ENCODE measurements at places on chromosomes 3 and 15.

DNA sequence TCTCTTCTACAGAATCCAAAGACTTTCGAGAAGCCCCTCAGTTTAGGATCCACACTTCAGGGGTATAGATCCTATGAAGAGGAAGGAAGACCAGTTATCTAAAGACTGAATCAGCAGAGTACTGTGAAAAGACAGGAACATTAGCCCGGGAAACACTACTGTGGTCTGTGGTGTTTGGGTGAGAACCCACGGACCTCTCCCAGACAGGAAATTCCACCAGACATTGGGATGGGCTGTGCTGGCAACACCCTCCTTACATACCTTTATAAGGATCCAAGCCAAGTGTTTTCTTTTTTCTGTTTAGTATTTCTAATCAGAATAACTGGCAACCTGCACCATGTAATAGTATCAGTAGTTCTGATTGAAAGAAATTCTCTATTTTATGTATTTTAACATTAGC, 14.1 kb downstream of the TMEM207 start:
- DNase-seq: no peak

DNA sequence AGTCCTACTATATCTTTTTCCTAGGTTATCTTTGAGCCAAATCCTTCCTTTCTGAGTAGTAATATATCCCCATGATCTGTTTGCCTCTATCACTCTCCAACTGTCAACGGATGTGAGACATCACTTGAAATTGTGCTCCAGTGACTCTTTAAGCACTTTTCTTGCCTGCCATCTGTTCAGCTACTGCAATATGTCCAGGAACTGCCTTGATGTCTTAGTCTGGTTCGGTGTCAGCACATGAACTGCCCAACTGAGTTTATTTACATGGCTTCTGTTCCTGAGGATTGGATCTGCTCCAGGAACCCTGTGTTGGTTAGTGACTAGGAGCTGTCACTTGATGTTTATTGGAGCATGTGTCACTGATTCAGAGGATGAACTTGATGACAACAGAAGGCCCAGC, 116.5 kb downstream of the SLC9A9 start:
- DNase-seq: no peak

GRCh38 chr3:29335438-29335837, 54.6 kb downstream of the RBMS3 start:
- DNase-seq: no peak

GRCh38 chr3:141050576-141051442, at the start of gene SPSB4:
SPSB4 (plus strand) TSS chr3:141051347; CDS start chr3:141066105, 14,758 bp downstream.
- no peak for DNase-seq

DNA sequence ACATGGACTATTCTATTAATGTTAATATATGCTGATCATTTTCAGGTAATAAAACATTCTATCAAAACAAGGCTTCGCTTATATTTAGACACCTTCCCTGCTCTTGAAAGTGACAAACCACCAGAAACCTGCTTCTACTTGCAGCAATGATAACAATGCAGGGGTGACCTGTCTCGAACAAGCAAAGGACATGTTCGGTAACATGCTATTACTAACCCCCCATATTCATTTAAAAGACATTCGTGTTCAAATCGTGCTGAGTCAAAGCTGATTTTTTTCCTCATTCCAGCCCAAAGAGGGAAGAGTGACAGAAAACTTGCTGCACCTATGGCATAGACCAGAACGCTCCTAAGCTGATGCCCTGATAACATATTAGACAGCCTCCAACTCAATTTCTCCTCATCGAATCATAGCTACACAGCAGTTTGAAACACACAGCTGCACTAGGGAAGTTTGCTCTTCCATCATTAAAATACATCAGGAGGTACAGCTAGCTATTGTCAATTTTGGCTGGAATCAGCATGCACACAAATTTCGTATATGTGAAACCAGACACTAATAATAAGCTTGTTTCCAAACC, 341.5 kb downstream of the FOXP1 start:
- DNase-seq: no peak

DNA sequence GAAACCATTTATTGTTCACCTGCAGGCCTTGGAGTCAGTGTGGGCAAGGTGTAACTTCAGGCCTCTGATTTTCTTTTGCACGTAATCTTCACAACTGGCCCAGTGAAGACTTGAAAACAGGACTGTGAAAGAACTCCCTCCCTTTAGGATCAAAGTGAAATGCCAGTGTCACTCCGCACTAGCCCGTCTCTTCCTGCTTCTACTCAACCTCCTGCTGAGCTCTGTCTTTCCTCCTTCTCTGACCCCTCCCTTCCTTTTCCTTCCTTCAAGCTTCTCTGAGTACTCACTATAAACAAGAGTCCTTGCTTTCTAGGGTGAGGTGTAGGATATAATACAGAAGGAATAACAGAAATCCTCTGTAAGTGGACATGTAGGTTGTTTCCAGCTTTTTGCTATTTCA, 28.5 kb downstream of the TMEM41A start:
- no peak for DNase-seq

DNA sequence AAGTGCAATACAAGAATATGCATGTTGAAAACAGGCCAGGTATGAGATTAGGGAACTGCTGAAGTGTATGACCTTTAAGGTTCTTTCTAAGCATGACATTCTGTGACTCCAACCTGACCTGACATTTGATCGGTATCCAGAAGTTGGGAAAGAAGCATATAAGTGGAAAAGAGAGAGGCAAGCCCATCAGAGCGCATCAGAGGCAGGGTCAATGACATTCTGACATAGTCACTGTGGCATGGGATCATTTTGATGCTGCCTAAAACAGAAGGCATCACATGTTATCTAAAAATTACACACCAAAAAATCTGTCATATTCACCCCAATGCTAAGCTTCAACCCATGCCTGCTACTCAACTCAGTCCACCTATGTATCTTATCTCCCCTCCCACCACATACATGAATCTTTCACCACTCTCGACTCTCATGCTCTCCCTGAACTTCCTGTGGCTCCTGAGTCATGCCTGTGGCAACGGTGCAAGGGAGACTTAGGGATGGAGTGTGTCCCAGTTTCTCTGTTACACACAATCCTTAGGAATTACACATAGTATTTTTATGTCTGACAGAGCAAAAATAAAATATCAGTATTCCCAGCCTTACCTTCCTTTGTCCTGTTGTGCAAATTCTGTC, 20.5 kb upstream of the LRRN1 start:
- no peak for DNase-seq

- no peak for DNase-seq
Measured at GRCh38 chr3:78611278-78611677, 1156.5 kb downstream of the ROBO1 start.

GRCh38 chr15:77985031-77985930, 92.2 kb downstream of the TBC1D2B start:
- DNase-seq: no peak

GRCh38 chr3:195111319-195111705, 159.6 kb downstream of the XXYLT1 start:
- DNase-seq: no peak

- no peak for DNase-seq
Measured at GRCh38 chr3:58556761-58557221, 19.8 kb upstream of the ACOX2 start.

DNA sequence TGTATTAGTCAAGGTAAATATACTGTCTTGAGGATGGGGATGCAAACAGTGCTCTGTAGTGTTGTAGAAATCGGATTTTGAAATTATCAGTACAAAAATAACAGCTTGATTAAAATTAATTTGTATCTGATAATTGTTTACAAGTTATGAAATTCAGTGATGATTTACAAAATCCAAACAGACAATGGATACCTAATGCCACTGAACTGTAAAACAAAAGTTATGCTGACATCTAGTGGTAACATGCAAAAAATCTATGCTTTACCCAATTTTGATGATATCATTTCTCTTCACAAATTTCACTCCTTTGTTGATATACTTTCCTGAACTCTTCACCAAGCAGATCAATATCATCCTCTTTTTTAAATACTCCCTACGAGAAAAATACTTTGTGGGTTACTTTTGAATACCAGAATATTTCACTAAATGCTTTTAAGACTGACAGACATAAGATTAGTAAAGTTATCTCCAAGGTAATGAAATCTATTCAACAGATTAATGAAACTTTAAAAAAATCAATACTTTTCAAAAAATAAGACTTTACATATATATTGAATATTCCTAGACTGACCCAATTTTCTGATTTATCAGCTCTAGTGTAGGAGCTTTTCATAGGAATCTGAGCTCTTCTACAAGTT, 36.0 kb downstream of the MNS1 start:
- DNase-seq: peak; percentile 30

- no peak for DNase-seq
Measured at GRCh38 chr3:152835601-152836102, 721 bp downstream of the P2RY1 start.

GRCh38 chr3:150238048-150238802, 169.9 kb upstream of the TSC22D2 start:
- DNase-seq: no peak

- DNase-seq: no peak
Measured at GRCh38 chr15:81784751-81785150, 261.1 kb downstream of the MEX3B start.

GRCh38 chr15:64597477-64597822, 137.1 kb downstream of the ZNF609 start:
- no peak for DNase-seq
